ENCODE measurements at places on chromosomes 11 and 22. TPM values are rescaled to one million over a fixed set of nuclear protein-coding genes. Genes with fewer than 3 reads are reported as not detected.

Gene PRG3
- not detected for total RNA-seq

Gene MYO7A
- 0.22 TPM for total RNA-seq

Gene PATE3
- not detected for total RNA-seq

Gene DNAJB7
- not detected for total RNA-seq

Gene APOL2
- 62.9 TPM for total RNA-seq

Gene SLC22A12
- not detected for total RNA-seq

Gene KCNK4
- total RNA-seq: under 0.01 TPM

Gene SELENOH
- total RNA-seq: 79.7 TPM

All from placental pericyte (primary cell).